ENCODE measurements at places on chromosomes 1 and 21. TPM values are rescaled to one million over a fixed set of nuclear protein-coding genes. Genes with fewer than 3 reads are reported as not detected.

FGGY gene
- polyA plus RNA-seq: 24.9 TPM

GALE gene
- 44.2 TPM for polyA plus RNA-seq

SLC27A3 gene
- polyA plus RNA-seq: 44.4 TPM

LEPROT gene
- polyA plus RNA-seq: 165 TPM

KLF17 gene
- polyA plus RNA-seq: not detected

RNF207 gene
- 39.7 TPM for polyA plus RNA-seq

CCDC27 gene
- 0.33 TPM for polyA plus RNA-seq

TMEM81 gene
- polyA plus RNA-seq: 3.7 TPM

OR2T2 gene
- not detected for polyA plus RNA-seq

- DNase-seq: no peak
These were observed 134.9 kb downstream of the RERE start for GRCh38 chr1:8682573-8682972.

- DNase-seq: no peak
These were observed 119.6 kb downstream of the UBE2U start for GRCh38 chr1:64323054-64323453.

DNA sequence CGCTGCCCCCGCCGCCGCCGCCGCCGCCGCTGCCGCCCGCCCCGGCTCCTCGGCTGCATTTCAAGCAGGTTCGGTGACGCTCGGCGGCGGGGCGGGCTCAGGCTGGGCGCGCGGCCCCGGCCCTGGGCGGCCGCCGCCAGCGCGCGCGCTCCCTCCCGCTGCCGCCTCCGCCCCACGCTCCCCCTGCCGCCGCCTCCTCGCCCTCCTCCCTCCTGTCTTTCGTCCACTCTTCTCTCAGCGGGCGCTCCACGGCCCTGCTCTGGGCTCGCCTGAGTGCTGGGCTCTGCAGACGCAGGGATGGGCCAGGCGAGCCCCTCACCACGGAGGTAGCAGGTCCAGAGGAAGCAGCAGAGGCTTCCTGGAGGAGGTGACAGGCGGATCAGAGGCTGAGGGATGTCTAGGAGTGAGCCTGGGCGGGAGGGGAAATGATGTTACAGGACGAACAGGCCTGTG lies at the start of gene LRP8:
Gene LRP8, minus strand, starts transcription at position 62 of the 453 bp plus-strand sequence. CDS start 158 bp downstream, outside the sequence.
- DNase-seq: peak; percentile 71

- DNase-seq: no peak
These were observed 293.6 kb downstream of the PTPRC start for GRCh38 chr1:198932351-198932991.

DNA sequence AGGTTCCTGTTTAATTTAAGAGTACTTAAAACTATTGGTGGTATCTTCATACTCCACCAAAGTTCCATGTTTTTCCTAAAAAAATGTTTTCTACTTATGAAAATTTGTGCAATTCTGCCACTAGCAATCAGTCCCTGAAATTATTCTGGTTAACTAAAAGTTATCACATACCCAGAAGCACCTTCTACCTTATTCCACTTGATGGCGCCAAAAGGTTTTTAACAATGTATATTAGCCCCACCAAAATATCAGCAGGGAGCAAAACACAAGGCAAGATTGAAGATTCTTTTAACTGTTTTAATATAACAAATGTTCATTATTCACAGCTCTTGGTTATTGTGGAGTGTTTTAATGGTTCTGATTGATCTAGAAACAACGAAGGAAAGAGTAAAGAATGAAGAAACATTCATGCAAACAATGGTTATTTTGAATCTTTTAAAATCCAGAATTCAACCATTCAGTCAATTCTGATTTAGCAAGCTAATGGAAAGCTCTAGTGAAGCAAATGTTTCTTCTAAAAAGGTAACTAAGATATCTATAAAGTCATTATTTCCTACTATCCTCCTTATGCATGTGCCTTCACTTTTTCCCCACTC lies 67.2 kb downstream of the TTLL7 start:
- DNase-seq: peak; percentile 58

DNA sequence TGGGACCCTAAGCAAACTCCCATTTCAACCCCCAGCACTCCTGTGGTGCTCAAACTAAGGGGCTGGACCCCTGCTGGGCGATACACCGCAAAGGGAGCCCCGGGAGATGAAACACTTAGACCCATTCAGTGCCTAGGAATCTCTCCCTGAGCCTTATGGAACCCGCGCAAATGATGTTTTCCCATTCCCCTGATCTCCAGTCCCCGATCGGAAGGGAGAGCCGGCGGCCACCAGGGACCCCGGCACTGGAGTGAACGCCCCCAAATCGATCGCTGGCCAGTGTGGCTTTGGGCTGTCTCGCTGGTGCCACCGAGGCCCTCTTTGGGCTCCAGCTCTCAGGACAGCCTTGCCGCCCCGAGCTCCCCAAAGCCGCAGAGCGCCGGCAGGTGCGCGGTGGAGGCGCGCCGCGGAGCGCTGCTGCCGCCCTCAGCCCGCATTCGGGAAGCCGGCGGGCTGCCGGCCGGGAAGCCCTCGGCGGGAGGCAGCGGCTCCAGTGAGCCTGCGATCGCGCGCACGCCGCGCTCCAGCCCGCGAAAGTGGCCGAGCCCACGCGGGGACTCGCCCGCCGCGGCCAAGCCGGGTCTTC lies 1.1 kb downstream of the PLXNA2 start:
- no peak for DNase-seq

GRCh38 chr1:207828485-207829158 lies 76.8 kb downstream of the CD46 start:
- DNase-seq: peak; percentile 74

DNA sequence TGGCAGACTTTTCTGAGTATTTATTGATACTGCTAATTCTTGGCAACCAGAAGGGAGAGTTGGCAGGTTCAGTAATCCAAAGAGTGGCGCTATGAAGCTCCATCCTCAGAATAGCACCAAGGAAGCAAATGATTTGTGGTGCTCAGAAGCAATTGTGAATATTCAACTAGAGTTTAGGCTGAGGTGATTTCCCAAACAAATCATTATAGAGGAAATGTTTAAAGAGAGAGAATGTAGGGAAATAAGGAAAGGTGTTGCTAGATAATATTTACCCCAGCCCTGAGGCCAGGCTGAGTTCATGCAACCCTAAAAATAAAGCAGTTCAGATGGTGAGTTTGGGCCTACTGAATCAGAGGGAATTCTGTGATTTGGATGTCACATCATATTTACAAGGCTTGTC lies 363.4 kb upstream of the PLXNA2 start:
- no peak for DNase-seq

DNA sequence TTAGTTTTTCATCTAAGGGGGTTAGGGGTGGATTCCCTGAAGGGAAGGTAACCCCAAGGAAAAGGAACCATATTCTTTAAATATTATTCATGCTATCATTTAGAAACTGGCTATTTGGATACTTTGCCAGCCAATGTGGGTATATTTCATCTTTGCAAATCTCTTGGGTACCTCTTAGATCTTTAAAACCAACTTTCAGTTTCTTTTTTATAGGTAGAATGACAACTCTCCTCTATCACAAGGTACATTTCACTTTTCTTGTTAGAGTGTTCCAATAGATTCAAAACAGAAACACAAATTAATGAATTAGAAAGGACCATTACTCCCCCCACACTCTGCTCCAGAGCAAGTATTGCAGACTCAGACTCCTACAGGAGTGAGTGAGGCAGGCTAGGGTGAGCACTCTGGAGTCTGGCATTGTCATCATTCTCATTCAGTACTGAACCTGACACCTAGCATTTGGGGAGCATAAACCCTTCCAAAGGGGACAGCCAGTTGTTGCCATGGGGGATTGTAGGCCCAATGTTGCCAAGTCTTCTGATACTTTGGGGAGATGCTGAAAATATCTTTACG lies 43.0 kb downstream of the MACO1 start:
- no peak for DNase-seq

All from renal pelvis (tissue), 12 donors.